ENCODE measurements at places on chromosomes 1 and 21.
A peak's percentile ranks its signal among the peaks of the same experiment; 100 is the strongest.

GRCh38 chr21:16081304-16081703 lies 351.5 kb downstream of the USP25 start:
- DNase-seq: no peak

DNA sequence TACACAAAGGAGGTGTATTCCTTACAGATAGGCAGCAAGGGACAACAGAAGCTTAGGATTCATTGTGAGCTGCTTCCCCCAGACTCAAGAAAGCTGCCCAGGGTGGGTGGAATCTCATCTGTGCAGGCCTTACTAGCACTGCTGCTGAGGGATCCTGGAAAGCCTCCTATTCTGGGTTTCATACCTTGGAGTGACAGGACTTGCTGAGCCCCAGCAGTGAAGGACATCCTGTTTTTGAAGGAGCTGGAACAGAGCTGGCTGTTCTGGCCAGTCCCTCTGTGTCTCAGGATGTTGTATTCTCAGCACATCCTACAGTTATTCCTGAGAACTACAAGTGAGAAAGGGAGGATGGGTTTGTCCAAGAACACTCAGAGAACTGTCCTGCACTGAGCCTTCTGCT lies 486.3 kb downstream of the PTPRU start:
- DNase-seq: no peak

- DNase-seq: no peak
Observed at GRCh38 chr1:234139966-234140365, 233.3 kb upstream of the COA6 start.

DNA sequence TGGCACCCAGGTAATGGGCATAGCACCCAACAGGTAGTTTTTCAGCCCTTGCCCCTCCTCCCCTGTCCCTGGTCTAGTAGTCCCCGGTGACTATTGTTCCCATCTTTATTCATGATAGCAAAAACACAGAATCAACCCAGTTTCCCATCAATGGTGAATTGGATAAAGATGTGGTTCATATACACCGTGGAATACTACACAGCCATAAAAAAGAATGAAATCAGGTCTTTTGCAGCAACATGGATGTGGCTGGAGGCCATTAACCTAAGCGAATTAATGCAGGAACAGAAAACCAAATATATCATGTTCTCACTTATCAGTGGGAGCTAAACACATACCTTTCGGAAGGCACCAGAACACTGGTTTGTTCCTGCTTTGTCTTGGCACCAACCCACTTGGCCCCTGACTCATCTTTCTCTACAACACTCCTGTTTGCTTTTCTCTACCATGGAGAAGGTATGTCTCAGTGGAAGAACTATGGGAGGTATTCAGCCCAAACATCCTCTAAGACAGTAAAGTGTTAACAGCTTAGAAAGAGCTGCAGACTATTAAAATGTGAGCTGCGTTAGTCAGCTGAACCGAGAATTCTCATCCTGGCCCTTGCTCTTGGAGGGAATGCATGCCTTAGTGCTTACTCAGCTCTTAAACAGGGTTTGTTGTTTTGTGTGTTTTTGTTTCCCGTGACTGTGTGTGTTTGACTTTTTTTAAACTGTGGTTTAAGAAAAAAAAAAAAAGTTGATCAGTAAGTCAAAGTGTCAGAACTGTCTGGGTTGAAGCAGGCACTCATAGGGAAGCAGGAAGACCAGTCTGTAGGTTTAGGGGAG lies 203.0 kb downstream of the TOMM20 start:
- DNase-seq: no peak

DNA sequence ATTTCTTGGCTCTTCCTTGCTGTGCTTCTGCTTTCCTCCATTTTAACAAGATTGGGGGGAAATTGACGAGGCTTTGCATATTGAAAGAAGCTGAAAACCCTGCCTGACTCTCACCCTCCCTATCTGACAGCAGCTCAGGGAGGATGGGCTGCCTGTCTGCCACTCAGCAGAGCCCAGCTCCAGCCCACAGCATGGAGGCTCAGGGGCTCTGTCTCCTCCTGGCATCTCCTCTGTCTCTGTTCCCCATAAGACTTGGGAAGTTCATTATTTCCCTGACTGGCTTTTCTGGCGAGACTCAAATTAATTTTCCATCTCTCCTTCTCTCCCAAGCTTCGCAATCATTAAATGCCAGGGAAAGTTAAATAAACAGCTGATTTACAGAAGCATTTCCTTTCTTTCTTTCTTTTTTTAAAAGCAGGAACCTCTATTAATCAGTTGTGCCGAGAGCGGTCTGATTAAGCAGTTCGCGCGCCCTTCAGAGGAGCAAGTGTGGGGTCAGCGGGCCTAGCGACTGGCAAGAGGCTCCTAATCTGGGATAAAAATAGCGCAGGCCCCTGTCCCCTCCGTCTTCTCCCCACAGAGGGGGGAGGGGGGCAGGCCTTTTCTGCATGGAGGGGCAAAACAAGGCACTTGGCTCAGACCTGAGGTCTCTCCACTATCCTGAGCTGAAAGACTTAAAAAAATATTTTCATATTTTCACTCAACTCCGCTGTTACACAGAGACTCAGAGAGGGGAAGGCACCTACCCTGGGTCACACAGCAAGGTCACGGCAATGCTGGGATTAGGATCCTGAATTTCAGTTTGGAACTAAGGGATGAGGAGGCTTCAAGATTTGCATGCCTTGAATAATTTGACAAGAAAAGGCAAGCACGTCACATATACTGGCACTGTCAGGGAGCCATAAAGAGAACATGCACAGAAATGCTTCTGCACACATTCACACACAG lies 170.4 kb downstream of the ACTL8 start:
- no peak for DNase-seq

- no peak for DNase-seq
Observed at GRCh38 chr1:1351511-1352427, 2.6 kb upstream of the DVL1 start.

DNA sequence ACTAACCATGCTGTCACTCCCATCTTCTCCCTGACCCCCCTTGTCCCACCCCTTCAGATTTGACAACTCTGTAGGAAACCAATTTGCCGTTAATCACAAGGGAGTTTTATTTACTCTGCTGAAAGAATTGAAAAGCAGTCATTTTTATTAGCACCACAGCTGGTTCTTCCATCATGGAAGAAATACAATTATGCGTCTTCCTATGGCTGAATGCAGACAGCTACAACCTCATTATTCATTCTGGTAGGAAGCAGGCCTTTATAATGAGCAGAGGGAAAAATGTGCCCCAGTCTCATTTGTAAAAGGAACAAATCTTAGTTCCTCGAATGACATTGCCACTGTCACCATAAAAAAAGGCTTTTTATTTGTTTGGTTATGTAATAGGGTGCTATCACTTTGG lies 35.2 kb downstream of the JUN start:
- peak; percentile 85 for DNase-seq
